ENCODE measurements at places on chromosomes 7 and 10.

DNA sequence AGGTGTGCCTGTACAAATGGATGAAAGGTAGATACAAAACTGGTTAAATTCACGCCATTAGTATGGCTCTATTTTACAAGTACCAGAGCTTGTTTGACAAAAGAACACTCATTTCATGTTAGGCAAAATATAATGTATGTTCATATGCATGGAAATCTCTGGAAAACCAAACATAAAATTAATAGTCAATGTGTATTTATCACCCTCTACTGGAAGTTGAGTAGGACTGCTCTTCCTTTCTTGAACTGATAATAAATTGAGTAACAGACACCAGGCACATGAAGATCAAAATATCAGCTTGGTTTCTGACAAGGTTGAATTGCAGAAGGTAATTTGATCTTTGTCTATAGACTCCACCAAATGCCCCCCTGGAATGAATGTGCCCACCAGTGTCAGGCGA is 19.8 kb upstream of the AKR1B1 start:
- DNase-seq: no peak

GRCh38 chr7:76220185-76221057 is 18.7 kb downstream of the SRRM3 start:
- no peak for DNase-seq

GRCh38 chr7:21547501-21547900 is 4.7 kb downstream of the DNAH11 start:
- no peak for DNase-seq

GRCh38 chr10:24370877-24371276 is 161.9 kb downstream of the KIAA1217 start:
- no peak for DNase-seq

- no peak for DNase-seq
These were observed 341.3 kb upstream of the SEMA3C start for GRCh38 chr7:81260152-81260551.

DNA sequence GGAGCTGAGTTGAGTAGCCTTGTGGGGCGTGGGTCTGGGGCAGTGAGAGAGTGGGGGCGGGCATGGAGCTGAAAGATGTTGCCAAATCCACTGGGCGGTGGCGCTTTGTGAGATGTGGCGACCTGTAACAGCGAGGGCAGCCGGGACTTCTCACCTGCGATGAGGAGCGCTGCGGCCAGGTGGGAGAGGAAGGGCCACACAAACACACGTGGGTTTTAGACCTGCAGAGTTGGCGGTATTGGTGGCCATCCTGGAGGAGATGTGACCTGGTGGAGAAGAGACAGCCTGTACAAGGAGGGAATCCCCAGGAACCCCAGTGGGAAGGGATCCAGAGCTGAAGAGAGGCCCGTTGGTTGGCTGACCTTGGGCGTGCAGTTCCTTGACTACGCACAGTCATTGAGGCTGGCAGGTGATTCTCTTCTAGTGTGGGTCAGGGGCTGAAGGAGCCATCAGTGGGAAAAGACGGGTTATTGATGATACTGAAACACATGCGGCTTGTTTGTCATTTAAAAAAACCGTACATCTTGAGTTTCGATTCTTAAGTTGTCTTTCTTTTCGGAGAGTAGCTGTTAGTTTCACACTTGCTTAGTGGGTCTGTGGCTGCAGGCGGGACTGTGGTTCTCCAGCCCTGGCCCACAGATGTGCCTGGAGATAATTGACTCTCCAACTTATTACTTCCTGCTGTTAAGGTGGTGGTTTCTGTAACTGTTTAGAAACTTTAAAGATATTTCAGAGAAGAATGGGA is 2.4 kb downstream of the CHST12 start:
- peak; percentile 25 for DNase-seq

GRCh38 chr7:143042159-143042789 is 9.9 kb upstream of the OR6V1 start:
- DNase-seq: no peak

DNA sequence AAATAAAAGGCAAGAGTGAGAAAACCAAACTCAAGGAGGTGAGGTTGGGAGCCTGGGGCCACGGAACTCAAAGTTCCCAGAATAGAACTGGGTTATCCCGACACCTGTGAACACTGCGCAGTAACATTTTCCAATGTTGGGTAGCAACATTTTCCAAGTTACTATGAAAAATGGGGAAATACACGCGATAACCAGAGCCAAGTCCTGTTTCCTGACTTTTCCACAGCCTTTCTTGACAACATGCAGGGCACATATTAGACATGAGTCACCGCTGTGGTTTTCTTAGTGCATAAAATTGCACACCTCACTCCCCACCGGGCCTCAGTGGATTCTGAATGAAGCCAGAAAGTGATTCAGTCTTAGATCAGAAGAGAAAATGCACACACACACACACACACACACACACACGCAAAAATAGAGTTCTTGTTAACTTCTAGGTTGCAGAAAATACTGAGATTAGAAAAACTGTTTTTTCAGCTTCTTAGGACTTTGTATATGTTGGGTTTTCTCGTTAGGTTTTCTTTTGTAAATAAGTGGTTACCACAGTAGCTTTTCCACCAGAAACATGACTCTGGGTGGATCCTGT is 70.0 kb downstream of the CAMK1D start:
- peak; percentile 40 for DNase-seq

DNA sequence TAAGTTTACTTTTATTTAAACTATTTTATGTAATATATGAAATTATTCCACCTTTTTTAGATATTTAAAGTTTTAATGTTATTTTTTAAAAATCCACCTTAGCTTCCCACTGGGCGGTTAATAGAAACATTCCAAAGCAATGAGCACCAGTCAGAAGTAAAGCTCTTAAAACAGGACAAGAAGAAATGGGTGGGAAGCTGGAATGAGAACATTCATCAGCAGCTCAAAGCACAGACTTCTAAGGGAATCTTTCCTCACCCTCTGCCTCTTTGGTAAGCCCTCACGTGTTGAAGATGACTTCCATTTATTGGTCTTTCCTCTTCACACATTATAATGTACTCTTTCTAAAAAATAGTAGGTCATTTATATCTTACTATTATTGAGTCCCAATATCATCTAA is 3.1 kb downstream of the AGMO start:
- DNase-seq: no peak

DNA sequence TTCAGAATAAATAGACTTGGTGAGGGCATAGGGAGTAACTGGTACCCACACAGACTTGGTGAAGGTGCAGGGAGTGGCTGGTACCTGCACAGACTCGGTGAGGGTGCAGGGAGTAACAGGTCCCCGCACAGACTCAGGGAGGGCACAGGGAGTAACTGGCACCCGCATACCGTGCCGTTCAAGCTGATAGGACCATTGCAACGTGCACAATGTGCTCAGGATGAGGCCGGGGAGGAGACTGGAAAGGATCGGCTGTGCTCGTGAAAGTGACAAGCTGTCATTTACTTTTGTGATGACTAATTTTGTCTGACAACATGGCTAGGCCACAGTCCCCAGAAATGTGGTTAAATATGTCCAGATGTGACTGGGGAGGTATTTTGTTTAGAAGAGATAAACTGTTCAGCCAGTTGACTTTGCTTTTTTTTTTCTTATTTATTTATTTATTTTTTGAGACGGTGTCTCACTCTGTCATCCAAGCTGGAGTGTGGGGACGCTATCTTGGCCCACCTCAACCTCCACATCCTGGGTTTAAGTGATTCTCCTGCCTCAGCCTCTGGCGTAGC is 76.2 kb upstream of the NMT2 start:
- no peak for DNase-seq

- DNase-seq: no peak
These were observed 36.0 kb downstream of the DYNC1I1 start for GRCh38 chr7:95808396-95808795.

DNA sequence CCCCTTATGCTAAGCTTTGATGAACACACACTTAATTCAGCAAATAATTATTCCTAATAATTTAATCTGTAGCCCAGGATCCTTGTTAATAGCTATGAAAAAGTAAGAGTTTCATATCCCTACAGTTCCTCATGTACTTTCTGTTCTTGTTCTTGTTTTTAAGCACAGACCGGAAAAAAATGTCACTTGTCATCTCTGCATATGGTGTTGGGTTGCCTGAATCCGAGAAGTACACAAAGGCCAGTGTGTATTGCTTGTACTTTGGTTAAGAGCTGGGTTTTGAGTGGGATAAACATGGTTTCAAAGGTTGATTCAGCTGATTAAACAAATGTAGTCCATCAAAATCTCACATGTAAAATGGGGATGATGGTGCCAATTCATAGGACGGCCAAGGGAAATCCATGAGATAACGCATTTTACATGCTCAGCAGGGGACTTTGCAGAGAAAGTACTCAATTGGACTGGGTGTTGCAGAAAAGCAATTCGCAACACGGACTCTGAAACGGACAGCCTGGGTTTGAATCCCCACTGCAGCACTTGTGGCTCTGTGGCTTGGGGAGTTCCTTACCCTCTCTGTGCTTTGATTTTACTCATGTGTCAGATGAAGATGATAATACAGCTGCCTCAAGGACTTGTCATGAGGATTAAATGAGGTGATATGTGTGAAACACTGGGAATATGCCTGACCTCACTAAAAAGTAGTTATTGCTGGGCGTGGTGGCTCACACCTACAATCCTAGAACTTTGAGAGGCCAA is 71.7 kb downstream of the MAP3K8 start:
- no peak for DNase-seq

DNA sequence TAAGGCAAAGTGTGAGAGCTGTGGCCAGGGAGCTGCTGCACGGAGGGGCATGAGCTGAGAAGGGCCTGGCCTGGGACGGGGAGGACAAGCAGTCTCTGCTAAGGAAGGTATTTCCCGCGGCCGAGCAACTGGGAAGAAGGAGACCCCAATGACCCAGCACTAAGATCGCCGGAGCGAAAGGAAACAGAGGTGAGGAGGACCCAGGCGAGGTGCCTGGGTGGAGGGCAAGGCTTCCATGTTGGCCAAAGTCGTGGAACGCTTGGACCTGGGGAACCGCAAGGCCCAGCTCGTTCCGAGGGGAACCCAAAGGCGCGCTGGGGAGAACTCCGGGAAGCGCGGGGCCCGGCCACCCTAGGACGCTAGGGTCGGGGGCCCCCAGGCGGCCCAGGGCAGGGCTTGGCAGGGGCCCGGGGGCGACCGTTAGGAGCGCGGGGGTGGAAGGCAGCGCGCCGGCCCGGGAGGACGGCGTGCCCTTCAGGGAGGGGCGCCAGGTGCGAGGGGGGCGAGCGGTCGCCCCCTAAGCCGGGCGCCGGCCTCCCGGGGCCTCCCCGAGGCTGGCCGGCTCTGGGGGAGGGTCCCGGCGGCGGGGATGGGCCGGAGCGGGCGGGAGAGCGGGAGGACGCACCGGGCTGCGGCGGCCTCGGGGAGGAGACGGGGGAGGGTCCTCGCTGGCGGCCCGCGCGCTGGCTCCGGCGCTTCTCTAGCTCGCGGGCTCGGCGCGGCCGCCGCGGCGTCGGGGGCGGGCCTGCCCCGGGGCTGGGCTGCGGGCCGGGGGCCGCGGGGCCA is 545 bp downstream of the GIGYF1 start:
- DNase-seq: no peak

GRCh38 chr10:77620731-77621130 is 16.9 kb downstream of the KCNMA1 start:
- DNase-seq: no peak

GRCh38 chr10:22618078-22618785 is 96.1 kb downstream of the PIP4K2A start:
- DNase-seq: no peak

- DNase-seq: peak; percentile 5
These were observed 25.0 kb upstream of the C1GALT1 start for GRCh38 chr7:7157177-7157886.

GRCh38 chr10:4127518-4128315 is 342.7 kb upstream of the KLF6 start:
- DNase-seq: no peak

GRCh38 chr10:29734640-29734961 is 99.8 kb upstream of the SVIL start:
- no peak for DNase-seq

GRCh38 chr10:3042589-3042988 is 24.8 kb upstream of the PFKP start:
- DNase-seq: no peak

DNA sequence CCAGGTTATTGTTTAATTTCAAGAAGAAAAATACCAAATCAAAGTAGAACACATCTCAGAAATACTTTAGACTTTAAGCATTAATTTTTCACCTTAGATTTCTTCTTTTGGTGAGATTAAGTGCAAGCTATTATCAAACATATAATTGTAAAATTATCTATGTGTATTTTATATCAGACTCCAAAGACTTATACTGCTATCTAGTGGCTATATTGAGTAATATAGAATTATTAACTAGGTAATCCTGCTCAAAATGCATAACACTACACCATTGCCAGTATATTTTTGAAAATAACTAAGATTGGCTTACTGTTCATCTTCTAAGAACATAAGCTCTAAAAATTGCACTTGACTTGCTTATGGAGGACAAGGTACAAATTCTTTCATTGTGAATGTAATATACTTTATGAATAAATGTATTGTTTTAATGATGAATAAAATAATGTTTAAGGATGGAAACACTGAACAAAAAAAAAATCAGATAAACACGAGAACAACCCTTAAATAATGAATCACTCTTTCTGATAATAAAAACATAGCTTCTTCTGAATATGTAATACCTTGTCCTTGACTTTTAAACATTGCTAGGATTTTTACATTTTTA is 86.7 kb upstream of the GNAI1 start:
- DNase-seq: no peak

DNA sequence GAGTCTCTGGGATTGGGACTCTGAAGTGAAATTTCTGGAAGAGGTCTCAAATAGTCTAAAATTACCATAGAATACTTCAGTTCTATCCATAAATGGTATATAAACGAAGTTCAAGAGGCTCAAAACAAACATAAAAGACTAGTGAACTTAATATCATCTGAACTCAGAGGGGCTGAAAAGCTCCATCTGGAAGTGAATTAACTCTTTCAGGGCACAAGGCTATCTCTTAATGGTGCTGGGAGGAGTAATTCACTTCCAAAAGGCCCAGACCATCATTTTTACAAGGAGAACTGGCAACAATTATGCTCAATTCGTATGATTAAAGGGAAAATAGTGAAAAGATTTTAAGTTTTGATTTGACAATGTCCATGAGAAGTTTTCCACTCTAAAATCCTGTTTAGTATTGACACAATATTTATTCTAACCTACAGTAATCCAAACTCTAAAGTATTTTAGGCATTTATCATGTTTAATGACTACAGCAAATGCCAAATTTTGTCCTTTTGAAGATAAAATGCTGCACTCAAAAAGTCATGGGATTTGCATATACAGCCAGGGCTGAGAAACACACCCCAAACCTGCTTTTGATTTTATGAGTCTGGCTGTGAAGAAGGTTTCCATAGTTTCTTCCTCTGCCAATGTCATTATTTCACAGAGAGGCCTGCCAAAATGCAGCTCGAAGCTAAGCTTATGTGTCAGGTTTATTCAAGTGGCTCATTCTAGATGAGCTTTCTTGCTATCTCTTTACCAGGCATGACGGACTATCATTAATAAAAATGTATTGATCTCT is 143.9 kb downstream of the HIBADH start:
- no peak for DNase-seq

DNA sequence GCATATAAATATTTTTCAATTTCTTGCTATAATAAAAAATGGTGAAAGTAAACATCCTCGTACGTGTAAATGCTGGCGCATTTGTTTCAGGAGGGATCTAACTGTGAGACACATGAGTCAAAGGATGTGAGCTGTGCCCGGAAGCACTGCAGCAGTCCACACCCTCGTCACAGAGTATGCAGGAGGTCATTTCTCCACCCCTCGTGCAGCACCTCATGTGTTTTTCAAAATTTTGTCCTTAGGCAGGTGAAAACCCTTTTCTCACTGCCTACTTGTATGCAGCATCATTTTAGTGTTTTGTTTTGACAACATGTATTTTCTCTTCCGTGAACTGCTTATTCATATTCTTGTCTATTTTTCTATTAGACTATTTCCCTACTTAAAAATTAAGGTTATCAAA is 162.7 kb downstream of the AVL9 start:
- DNase-seq: no peak
